ENCODE measurements at places on chromosomes 12 and 14. TPM values are rescaled to one million over a fixed set of nuclear protein-coding genes. Genes with fewer than 3 reads are reported as not detected.

DNA sequence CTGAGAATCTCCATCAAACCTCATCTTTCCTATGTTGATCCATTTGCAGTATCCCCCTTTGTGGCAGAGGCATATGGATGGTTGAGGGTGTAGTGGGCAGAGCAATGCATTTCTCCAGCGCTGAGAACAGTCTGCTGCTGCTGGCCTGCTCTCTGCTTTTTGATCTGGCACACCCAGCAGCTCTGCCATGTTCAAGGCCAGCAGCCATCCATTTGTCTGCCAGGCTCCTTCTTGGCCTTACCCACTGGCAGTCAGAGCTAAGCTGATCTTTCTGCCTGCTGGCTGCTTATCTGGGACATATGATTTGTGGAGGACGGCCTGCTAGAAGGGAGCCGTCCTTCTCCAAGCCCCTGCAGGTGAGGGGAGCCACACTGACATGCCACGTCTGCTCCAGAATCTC lies 17.0 kb downstream of the NPC2 start:
- no peak for DNase-seq

GRCh38 chr14:21346532-21347135 lies 37.2 kb downstream of the SUPT16H start:
- DNase-seq = no peak

GRCh38 chr14:104264495-104265265 lies 126.3 kb downstream of the KIF26A start:
- DNase-seq = no peak

GRCh38 chr14:38727731-38728130 lies 375.3 kb downstream of the SEC23A start:
- no peak for DNase-seq

The BHLHE41 gene
- 2.7 TPM for total RNA-seq

The HIGD1C gene
- total RNA-seq = not detected

DNA sequence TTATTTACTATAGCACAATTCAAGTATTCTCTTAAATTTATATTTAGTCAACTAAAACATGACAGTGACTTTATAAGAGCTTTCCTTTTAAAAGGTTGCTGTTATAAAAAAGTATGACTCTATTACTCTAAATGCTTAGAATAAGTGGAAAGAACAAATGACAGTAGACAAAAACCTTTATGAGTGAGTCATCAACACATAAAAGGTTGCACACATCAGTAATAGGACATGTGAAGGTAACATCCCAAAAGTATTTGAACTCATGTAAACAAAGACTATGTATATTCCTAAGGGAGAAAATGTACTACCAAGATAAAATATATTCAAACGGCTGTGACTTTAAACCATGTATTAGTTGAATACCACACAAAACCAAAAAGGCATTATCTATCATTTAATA lies 98.8 kb downstream of the PAWR start:
- DNase-seq = no peak

- DNase-seq = no peak
Observed at GRCh38 chr14:95527387-95528002, 7.4 kb upstream of the GLRX5 start.

The KRT72 gene
- total RNA-seq = not detected
